Hematopoietic multipotent progenitor cell treated with erythropoietin and hydrocortisone succinate and interleukin-3 and kit ligand, for 15 days (in vitro differentiated cells): ENCODE measurements at places on chromosomes 12 and 14.

DNA sequence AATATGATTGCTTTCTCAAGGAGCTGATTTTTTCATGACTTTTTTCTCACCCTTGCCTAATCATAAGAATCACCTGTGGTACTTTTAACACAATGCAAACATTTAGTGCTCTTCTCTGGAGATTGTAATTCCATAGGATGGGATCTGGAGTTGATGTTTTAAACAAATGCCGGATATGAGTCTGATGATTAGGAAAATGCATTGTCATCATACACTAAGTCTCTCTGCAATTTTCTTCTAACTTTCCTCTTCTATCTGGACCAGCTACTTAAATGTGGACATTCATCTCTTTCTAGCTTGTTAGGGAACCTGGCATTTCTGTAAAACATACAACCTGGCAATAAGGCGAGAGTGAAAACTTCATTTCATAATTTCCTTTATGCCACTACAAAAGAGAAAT, 23.5 kb downstream of the PMCH start:
- DNase-seq = no peak

GRCh38 chr14:22502007-22502406, 87.0 kb downstream of the DAD1 start:
- no peak for DNase-seq

DNA sequence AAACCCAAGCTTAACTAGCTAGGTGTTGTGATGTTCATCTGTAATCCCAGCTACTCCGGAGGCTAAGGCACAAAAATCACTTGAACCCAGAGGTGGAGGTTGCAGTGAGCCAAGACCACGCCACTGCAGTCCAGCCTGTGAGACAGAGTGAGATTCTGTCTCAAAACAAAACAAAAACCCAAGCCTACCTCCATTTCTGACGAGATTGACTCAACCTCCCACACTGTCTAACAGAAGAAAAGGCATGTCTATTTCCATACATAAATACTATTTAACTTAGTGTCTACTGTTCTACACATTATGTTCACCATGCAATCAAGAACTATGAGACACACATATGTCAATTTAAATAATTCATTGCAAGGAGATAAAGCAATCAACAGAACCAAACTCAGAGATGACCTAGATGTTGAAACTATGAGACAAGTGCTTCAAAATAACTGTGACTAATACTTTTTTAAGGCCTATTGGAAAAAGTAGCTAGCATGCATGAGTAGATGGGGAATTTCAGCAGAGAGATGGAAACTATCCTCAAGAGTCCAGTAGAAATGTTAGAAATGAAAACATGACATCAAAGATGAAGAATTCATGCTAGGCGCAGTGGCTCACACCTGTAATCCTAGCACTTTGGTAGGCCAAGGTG, 75.9 kb upstream of the DHRS4 start:
- no peak for DNase-seq

GRCh38 chr14:46444666-46445065, 206.9 kb downstream of the RPL10L start:
- no peak for DNase-seq

DNA sequence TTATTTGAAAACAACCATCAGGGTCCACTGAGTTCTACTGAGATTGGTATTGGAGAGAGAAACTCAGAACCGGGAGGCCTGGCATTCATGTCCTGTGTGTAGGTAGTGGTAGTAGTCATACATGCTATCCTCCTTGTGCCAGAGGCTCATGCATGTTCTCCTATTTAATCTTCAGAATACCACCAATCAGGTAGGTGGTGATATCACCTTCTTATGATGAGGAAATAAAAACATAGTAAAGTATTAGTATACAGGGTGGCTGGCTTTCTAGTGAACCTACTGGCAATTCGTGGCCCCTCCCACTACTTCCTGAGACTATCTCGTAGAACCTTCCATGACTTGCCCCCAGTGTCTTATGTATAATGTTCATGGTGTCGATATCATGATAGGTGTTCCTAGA, 40.5 kb upstream of the EID3 start:
- DNase-seq = no peak

DNA sequence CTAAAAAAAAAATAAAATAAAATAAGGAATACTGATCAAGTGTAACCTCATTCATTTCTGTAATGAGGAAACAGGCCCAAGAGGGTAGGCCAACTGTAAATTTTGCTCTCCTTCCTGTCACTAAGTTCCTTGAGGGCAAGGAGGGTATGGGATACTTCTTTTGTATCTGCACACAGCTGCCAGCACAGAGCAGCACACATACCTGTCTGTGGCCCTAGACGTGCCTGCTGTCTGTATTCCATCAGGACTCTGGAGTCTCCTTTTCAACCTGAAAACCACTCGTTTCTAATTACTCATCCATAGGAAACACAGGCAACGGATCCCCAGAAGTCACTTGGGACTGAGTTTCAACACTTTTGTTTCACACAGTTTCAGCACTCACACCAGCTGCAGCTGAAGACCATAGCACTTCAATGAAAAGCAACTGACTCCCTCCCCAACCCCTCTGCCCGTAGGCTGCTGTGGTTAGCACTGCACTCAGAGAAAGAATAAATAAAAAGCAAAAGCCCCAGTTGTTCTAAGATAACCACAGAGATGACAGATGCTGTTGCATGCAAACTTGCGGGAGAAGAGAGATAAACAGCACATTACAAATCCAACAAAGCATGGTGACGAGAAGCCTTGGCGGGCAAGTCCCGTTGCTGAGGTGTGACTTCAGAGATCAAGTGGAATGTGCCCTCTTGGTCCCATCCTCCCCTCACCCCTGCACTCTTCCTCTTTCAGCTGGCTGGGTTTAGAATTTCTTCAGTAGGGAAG, 24.9 kb downstream of the CRACR2A start:
- DNase-seq = no peak

- DNase-seq = no peak
Observed at GRCh38 chr14:59492384-59492783, 8.1 kb downstream of the JKAMP start.

DNA sequence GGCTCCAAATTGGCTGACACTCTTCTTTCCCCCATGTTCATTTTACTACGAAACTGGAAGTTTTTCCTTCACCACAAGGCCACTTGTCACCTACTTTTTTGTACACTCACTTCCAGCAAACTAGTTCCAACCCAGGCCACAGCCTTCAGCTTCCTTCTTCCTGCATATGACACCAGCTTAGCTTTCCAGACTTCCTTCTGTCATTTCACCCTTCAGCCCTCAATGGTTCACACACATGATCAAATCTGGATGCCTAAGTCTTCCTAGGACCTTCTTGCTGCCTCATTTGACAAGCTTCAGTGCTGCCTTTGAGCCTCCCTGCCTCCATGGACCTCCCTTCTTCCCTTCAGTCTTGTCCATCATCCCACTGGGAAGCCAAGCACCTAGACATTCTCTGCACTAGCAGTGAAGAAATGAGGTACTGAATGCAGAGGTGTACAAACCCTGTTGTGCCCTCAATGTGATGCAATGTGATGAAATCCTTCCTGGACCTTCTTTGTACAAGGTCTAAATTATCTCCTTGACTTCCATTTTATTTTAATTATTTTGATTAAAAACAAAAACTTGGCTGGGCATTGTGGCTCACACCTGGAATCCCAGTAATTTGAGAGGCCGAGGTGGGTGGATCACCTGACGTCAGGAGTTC, 4.3 kb upstream of the REC8 start:
- DNase-seq = peak; percentile 30

GRCh38 chr12:3046441-3047200, 30.6 kb upstream of the TSPAN9 start:
- no peak for DNase-seq

DNA sequence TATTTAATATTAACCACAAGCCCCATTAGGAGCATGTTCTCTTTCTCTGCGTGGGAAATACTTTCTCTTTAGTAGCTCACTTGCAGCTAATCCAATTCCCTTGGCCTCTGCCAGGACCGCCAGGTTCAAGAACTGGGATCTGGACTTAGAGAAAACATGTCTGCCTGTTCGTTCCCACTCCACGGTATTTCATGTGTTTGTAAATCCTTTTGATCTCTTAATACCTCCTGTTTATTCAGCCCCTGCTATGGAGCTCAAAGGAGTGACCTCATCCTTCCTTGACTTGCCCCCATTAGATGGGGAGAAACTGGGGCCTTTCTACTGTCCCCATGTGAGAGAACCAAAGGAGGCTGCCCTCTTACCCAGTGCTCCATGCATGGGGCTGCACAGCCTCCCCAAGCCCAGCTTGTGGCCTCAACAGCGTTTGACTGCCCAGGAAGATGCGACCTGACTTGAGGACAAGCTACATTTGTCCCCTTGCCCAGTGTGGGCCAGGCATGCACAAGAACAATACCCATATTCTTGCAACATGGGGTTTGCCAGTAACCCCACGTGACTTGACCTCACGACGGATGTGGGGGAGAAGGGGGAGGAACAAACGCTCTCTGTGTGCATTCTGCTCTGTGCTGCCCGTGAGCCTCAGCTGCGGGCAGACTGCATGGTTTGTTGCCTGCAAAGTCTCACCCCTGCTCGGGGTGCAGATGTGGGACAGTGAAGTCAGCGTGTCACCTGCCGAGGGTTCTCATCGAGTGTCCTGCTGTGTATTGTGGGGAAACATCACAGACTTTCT, 30.3 kb downstream of the CD9 start:
- DNase-seq = no peak

DNA sequence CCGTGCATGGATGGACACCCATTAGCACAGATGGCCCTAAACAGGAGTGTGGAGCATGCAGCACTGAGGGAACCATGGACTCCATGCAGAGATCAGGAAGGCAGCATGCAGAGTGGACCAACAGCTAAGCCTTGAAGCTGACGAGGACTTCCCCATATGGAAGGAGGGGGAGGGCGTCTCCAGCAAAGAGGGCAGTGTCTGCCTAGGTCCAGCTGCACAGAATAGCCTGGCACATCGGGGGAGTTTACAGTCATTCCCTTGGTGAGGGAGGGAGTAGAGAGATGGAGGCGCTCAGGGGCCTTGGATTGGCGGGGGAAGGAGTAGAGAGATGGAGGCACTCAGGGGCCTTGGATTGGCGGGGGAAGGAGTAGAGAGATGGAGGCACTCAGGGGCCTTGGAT, 64.5 kb downstream of the ANKRD9 start:
- no peak for DNase-seq

DNA sequence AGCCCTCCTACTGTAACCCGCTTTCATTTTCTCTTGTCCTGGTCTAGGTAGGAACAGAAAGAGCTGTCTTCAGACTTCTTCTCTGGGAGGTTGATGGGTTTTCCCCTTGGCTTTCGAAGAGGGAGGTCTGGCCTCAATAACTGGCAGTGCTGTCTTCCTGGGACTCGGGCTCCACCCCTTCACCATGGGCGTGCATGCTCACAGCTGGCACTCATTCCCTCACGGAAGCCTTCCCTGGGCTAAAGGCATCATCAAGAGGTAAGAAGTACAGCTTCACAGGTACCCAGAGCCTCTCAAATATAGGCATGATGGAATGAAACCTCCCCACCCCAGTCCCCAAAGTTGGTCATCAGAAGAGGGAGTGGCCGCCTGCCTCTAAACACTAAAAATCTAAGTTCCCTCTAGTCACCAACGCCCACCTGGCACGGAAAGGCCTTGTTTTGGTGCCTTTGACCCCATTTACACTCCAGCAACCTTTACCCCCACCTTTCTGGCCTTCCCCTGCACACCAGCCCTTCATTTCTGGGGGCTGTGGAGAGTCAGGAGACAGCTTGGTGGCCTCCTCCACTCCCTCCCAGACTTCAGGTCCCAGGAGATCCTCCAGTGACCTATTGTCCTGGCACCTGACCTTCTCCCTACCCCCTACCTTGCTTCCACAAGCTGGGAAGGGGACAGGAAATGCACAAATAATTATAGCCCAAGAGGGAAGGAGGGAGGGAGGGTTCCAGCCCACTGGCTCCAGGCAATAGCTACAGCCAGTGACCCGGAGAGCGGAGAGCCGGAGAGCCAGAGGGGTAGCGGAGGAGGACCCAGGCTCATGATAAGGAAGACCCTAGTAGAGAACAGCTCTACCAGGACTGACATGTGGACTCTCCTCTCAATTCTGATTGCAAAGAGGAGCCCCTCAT, 2.8 kb downstream of the RAPGEF3 start:
- no peak for DNase-seq

DNA sequence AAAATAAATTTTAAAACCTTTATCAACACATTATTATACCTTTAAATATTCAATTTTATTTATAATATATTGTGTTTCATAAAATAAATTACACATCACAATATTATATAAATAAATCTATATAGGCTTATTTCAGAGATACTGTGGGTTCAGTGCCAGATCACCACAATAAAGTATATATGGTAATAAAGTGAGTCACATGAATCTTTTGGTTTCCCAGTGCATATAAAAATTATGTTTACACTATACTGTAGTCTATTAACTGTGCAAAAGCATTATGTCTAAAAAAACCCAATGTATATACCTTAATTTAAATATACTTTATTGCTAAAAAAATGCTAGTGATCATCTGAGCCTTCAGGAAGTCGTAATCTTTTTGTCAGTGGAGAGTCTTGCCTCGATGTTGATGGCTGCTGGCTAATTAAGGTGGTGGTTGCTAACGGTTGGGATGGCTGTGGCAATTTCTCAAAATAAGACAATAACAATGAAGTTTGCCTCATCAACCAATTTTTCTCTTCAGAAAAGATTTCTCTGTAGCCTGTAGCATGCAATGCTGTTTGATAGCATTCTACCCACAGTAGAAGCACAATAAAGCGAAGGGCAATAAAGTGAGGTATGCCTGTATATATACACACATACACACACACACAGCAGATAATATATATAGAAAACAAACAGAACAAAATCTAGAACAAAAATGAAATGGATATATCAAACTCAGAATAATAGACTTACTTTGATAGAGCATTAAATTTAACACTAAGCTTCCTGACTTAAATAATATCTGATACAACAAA, 32.4 kb downstream of the CCDC59 start:
- DNase-seq = no peak

- peak; percentile 67 for DNase-seq
Observed at GRCh38 chr14:21241218-21241819, 27.9 kb downstream of the HNRNPC start.

GRCh38 chr12:115811045-115811444, 466.4 kb downstream of the MED13L start:
- no peak for DNase-seq

- no peak for DNase-seq
Observed at GRCh38 chr12:91043408-91043807, 14.4 kb downstream of the KERA start.

- no peak for DNase-seq
Observed at GRCh38 chr14:39157491-39157890, 12.6 kb downstream of the TRAPPC6B start.

DNA sequence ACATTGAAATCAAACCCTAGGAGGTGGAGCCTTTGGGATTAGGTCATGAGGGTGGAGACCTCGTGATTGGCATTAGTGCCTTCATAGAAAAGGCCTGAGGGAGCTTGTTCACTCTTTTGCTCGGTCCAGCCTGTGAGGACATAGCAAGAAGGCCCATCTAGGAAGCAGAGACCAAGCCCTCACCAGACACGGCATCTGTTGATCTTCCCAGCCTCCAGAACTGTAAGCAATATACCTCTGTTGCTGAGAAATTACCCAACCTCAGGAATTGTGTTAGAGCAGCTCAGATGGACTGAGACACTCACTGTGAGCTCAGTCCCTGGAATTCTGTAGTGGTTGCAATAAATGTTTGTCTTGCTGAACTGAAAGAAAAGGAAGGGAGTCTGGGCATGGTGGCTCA, 116.2 kb upstream of the MAP1LC3B2 start:
- DNase-seq = no peak
